ENCODE measurements at places on chromosomes 7 and 10. TPM values are rescaled to one million over a fixed set of nuclear protein-coding genes. Genes with fewer than 3 reads are reported as not detected.

CYP26C1 gene
- total RNA-seq: 0.54 TPM

SERPINE1 gene
- 128 TPM for total RNA-seq

ATRNL1 gene
- 2.5 TPM for total RNA-seq

ANK3 gene
- total RNA-seq: 74.8 TPM

GRCh38 chr7:70384891-70385290, 747.1 kb upstream of the GALNT17 start:
- ATAC-seq: no peak

DNA sequence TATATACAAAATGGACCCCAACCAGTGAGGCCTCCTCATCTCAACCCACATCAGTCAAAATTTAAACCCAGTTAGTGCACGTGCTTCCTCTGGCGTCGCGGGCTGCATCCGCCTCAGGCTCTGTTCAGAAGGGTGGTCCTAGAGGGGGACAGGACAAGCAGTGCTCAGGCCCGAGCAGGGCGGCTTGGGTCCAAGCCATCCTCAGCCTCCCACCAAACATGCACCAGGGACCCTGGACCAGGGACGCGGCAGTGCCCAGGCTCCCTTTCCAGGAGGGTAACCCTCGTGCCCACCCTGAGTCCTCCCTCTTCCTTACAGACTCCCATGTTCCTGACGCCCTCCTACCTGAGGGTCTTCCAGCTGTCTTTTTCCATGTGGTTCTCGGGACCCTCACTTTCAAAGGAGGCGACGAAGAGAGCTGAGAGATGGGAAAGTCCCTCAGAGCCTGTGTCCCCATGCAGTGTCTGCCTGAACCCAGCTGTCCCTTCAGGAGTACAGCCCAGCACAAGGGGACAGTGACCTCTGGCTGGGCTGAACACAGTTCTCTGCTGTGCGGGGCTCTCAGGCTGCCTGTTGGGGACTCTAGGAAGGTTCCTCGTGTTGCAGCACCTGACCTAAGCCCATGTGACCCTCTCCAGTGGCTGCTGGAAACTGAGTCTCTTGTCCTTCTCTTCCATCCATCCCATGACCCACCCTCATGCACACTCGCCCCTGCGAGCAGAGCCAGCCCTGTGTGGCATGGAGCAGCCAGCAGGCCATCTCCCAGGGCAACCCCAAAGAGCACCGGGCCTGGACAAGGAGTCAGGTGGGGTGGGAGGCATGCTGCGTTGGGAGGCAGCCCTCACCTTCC, 58.1 kb downstream of the CSGALNACT2 start:
- ATAC-seq: no peak

DNA sequence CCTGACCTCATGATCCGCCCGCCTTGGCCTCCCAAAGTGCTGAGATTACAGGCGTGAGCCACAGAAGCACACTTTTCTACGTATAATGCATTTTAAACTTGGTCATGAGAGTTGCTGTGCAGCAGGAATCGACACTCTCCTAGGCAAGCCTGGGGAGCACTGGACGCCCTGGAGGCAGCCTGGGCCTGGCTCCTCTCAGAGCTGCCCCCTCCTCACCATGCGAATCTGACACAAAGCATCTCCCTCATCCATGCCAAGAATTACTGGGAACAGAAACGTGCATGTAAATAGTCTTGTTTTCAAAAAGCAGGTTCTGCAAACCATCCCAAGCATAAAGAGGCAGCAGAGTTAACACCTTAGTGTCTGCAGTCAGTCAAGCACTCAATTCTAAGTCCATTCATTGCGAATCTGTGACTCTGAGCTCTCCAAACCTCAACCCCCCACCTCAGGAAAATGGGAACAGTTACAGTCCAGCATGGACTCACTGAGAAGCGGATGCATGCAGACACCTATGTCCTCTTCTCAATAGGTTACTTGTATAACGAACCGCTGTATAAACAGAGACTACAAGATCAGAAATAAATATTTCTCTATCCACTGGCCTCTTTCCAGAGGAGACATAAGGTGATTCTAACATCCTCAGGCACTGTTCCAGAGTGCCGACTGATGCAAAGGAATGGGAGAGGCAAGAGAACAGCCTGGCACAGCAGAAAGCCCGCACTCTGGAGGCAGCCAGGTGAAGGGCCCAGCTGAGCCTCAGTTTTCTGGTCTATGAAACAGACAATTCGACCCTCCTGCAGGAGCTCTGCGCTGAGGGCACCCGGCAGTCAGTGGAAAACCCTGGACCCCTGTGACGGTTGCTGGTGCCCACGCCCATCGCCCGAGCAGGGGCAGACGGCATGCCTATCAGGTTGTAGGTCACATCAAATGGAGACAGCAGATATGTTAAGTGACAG, 68.9 kb downstream of the MAD1L1 start:
- no peak for ATAC-seq

- ATAC-seq: no peak
These were observed 40.5 kb downstream of the MTPN start for GRCh38 chr7:135936497-135937217.

- no peak for ATAC-seq
These were observed 88.6 kb downstream of the HIF1AN start for GRCh38 chr10:100624298-100624697.

GRCh38 chr10:91090761-91091529, 129.5 kb upstream of the PCGF5 start:
- ATAC-seq: no peak

GRCh38 chr7:37990337-37990736, 69.9 kb downstream of the EPDR1 start:
- no peak for ATAC-seq

- no peak for ATAC-seq
These were observed 100.3 kb downstream of the ARL5B start for GRCh38 chr10:18759575-18759974.

DNA sequence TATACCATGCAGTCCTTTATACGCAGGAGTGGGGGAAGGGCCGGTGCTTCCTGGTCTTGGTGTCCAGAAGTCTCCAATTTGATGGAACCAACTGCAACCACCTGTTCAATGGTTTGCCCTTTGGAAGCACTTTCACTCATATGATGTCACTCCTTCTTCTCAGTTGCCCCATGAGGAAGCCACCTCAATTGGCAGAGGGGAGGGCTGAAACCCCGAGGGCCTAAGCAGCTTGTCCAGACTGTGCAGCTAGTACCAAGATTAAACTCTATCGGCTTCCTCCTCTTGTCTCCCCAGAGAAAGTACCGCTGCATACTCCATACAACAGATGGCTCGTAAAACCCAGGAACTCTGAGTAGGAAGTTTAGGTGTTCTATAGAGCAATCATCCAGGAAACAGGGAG, 789.4 kb downstream of the TYW1 start:
- no peak for ATAC-seq

DNA sequence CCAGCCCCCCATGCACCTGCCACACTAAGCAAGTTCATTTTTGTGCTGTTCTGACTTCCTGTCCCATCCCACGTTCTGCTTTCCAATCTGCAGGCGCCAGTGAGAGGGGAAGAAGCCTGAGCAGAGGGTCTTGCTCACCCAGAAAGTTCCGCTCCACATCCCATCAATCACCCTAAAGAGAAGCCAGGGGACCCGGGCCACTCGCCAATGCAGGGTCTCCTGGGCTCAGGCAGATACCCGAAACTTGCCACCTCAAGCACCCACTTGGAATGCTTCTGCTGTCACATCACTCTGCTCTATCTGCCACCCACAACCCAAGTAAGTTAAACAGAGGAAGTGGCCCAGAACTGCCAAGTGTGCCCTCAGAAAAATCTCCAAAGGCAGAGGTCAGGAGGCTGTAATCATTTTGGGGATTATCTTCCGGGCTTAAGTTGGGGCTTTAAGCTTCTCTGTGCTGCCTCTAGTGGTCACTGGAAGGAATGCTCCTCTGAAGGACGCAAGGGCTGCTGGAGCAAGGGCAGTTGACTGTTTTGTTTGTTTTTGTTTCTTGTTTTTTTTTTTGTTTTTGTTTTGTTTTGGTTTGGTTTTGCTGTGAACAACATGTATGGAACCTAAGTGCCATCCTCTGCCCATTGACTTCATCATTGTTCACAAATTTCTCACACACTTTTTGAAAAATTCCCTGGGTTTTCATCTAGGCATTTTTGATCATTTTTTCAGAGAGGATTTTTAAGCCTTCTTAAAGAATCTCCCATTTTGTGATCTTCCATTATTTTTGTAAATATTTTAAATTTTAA, 25.5 kb downstream of the PRR15 start:
- ATAC-seq: no peak

Data from motor neuron (in vitro differentiated cells).